Astrocyte of the spinal cord (primary cell): ENCODE measurements at places on chromosomes 6 and 20.

DNA sequence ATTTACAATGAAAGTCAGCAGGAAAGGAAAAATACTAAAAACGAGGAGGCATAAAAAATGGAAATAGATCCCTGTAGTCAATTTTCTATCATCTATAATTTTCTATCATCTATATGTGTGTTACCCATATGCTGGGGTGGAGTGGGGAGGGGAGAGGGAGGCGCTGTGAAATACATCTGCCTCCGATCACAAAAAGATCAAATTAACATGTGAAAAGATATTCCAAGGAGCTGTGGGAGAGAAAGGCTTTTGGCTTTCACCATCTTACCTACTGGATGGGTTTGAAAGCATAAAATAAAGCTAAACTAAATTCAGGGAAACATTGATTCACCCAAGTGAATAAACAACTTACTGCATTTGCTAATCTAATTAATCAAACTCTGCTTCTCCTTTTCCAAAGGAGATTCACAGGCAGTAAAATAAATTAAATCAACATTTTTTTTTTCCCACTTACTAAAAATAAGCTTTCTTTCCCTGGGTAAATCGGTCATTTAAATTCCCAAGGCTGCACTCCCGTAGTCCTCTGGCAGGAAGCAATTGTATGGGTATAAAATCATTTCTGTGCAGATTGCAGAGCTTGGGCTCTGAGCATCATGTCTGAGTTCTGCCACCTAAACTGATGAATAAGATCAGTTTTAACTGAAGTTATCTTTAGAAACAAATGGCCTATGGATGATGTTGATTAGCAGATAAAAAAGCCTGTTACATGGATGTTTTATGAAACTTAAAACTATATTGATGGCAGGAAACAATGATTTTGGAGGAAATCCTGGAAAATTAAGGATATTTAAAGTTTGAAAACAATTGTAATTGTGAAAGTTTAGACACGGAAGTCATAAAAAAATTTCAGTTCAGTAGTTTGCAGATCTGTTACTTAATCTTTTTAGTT lies 147.9 kb downstream of the SOX4 start:
- peak; percentile 43 for DNase-seq

DNA sequence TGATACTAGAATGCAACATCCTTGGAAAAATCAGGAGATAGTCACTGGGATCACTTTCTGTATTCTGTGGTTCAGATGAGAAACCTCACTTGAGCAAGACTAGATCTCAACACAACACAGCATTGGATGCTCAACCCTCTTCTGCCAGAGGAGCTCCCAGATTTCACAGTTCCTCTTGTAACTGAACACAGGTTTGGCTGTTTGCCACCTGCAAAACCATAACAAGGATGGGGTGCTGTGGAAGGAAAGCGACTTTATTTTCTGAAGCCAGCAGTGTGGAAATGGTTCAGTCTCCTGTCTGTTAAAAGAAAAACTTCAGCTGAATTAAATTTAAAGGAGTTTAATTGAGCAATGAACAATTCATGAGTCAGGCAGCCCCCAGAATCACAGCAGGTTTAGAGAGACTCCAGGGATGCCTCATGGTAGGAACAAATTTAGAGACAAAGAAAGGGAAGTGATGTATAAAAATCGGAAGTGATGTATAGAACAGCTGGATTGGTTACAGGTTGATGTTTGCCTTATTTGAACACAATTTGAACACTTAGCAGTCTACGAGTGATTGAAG lies 149.9 kb upstream of the UST start:
- no peak for DNase-seq

GRCh38 chr6:9761220-9761619 lies 653.7 kb downstream of the TFAP2A start:
- DNase-seq = no peak

DNA sequence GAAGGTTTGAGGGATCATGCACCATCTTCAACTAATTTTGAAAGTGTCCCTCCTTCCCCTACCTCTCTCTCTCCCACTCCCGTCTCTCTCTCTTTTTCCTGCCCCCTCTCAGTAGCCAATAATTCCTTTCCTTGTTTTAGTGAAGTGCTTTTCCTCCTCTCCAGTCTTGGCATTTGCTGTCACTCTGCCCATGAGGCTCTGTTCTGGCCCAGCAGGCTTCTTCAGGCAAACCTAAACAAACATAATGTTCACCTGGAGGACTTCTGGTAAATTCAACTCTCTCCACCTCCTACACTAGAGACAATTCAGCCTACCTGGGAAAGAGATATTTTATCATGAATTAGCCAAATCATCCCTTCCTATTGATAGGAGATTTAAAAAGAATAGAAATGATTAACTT lies 320.4 kb upstream of the RNF24 start:
- no peak for DNase-seq

DNA sequence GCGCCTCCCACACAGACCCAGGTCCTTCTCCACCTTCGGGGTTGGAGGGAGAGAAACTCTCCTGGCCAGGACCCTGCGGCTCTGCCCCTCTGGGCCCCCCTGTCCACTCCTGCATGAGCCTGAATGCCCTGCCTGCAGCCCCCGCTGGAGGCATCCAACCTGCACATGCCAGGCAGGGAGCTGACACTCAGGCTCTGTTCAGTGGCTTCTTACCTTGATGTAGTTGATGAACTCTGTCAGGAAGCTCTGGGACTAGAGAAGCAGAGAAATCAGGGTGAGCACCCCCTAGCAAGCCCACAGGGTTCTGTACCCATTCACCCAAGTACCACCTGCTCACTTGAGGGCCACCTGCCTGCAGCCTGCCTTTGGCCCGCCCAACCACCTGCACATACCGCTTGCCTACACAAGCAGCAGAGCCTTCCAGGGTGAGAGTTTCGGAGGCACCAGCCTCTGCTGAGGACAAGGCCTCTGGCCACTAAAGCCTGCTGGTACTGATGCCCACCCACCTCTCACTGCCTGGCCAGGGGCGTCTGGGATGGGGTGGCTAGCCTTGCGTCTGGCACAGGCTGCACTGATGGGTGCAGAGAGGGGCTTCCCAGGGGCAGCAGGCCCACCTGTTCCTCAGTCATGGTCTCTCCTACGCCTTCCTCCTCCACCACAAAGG lies 9.7 kb downstream of the DDRGK1 start:
- no peak for DNase-seq
